ENCODE measurements at places on chromosomes 3 and 15. TPM values are rescaled to one million over a fixed set of nuclear protein-coding genes. Genes with fewer than 3 reads are reported as not detected.

The P2RY13 gene
- 2.2 TPM for total RNA-seq

The TTLL13 gene
- total RNA-seq = not detected

The NLGN1 gene
- 113 TPM for total RNA-seq

The THPO gene
- 0.63 TPM for total RNA-seq

The AHSG gene
- total RNA-seq = 0.63 TPM

The RAF1 gene
- total RNA-seq = 316 TPM

The SLC24A5 gene
- total RNA-seq = not detected

The CFAP20DC gene
- total RNA-seq = 4.1 TPM

The ZDHHC23 gene
- 18.8 TPM for total RNA-seq

The GOLGA6L26 gene
- not detected for total RNA-seq

The WNT5A gene
- 7.8 TPM for total RNA-seq

The CAPN3 gene
- 1.9 TPM for total RNA-seq

The GHSR gene
- not detected for total RNA-seq

All from parietal lobe (tissue), 2 donors.